ENCODE measurements at places on chromosomes 5 and 9. TPM values are rescaled to one million over a fixed set of nuclear protein-coding genes. Genes with fewer than 3 reads are reported as not detected.

DNA sequence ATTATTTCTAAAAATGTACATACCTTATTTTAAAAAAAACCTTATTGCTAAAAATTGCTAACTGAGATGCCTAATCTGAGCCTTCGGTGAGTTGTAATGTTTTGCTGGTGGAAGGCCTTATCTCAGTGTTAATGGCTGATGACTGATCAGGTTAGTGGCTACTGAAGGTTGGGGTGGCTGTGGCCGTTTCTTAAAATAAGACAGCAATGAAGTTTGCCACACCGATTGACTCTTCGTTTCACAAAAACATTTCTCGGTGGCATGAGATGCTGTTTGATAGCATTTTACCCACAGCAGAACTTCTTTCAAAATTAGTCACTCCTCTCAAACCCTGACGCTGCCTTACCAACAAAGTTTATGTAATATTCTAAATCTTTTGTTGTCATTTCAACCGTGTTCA is 14.7 kb downstream of the CENPK start:
- H3K27me3 ChIP-seq = no peaks in the 10 kb centered on the region
- H3K27ac ChIP-seq = no peak overlapping the region
- H3K4me3 ChIP-seq = no peak overlapping the region
- H3K4me1 ChIP-seq = no peaks in the 10 kb centered on the region
- DNase-seq = no peak

GRCh38 chr5:169173372-169173771 is 127.6 kb downstream of the SLIT3 start:
- no peak overlapping the region for H3K4me3 ChIP-seq
- H3K27me3 ChIP-seq = no peaks in the 10 kb centered on the region
- no peak overlapping the region for H3K27ac ChIP-seq
- no peak for DNase-seq

The TRPM6 gene
- 1.3 TPM for total RNA-seq

The HEMGN gene
- 0.42 TPM for total RNA-seq

The NIM1K gene
- 0.85 TPM for total RNA-seq

The SLC45A2 gene
- total RNA-seq = not detected

The OBP2B gene
- not detected for total RNA-seq

Measured in thoracic aorta (tissue), 2 donors.